ENCODE measurements at places on chromosomes 7 and 10. TPM values are rescaled to one million over a fixed set of nuclear protein-coding genes. Genes with fewer than 3 reads are reported as not detected.

SEPTIN7 gene
- 157 TPM for total RNA-seq

ERVW-1 gene
- not detected for total RNA-seq

CYP2E1 gene
- 1.0 TPM for total RNA-seq

PCBD1 gene
- total RNA-seq, result 34.4 TPM

AP1S1 gene
- 27.7 TPM for total RNA-seq

LIPN gene
- total RNA-seq, result not detected

ASZ1 gene
- not detected for total RNA-seq

ACTL6B gene
- not detected for total RNA-seq

NAT16 gene
- total RNA-seq, result not detected

ARHGEF35 gene
- total RNA-seq, result 1.6 TPM

DMBT1 gene
- total RNA-seq, result not detected

FMC1 gene
- 48.0 TPM for total RNA-seq

HOXA3 gene
- 3.7 TPM for total RNA-seq

RBM20 gene
- total RNA-seq, result 6.3 TPM

CLCN1 gene
- total RNA-seq, result 4.7 TPM

ALOX5 gene
- total RNA-seq, result 3.1 TPM

METTL27 gene
- total RNA-seq, result 1.6 TPM

PLEKHS1 gene
- 0.52 TPM for total RNA-seq

TCAF2 gene
- total RNA-seq, result 2.1 TPM

PDGFA gene
- 44.4 TPM for total RNA-seq

PRF1 gene
- 2.1 TPM for total RNA-seq

GDF2 gene
- not detected for total RNA-seq

CRTAC1 gene
- total RNA-seq, result 0.52 TPM

PCLO gene
- total RNA-seq, result 0.52 TPM

RASSF4 gene
- 21.4 TPM for total RNA-seq

FFAR4 gene
- total RNA-seq, result 0.52 TPM

ZNF503 gene
- 3.7 TPM for total RNA-seq

MARVELD1 gene
- total RNA-seq, result 17.2 TPM

RTKN2 gene
- 2.1 TPM for total RNA-seq

CNPY1 gene
- total RNA-seq, result 0.52 TPM

MBL2 gene
- not detected for total RNA-seq

NUTM2E gene
- not detected for total RNA-seq

YKT6 gene
- 40.7 TPM for total RNA-seq

DGKI gene
- 1.0 TPM for total RNA-seq

EPO gene
- total RNA-seq, result not detected

SPDYE6 gene
- total RNA-seq, result not detected

PDSS1 gene
- total RNA-seq, result 7.3 TPM

NXPH1 gene
- total RNA-seq, result not detected

VSTM4 gene
- 40.7 TPM for total RNA-seq

LRIT1 gene
- not detected for total RNA-seq

LRRC4 gene
- 1.0 TPM for total RNA-seq

PNLIP gene
- 1.0 TPM for total RNA-seq

MINPP1 gene
- total RNA-seq, result 14.1 TPM

TMEM176B gene
- 18.3 TPM for total RNA-seq

TAS2R3 gene
- 3.7 TPM for total RNA-seq

PON1 gene
- not detected for total RNA-seq

SYT15 gene
- 1.0 TPM for total RNA-seq

DDX56 gene
- 49.1 TPM for total RNA-seq

TMEM184A gene
- total RNA-seq, result not detected

CASTOR2 gene
- 15.1 TPM for total RNA-seq

MACROH2A2 gene
- 8.4 TPM for total RNA-seq

PRSS37 gene
- not detected for total RNA-seq

PDE6C gene
- not detected for total RNA-seq

HTRA1 gene
- total RNA-seq, result 69.9 TPM

MKI67 gene
- total RNA-seq, result 6.3 TPM

OGDHL gene
- 0.52 TPM for total RNA-seq

SFRP4 gene
- total RNA-seq, result 28.7 TPM

GRM3 gene
- total RNA-seq, result under 0.01 TPM

Measured in skeletal muscle tissue (tissue), 5 donors.